Stimulated activated CD8-positive, alpha-beta memory T cell treated with anti-CD3 and anti-CD28 coated beads, Interleukin-4, amount 100 ng/mL, for 24 hours (primary cell): ENCODE measurements at places on chromosomes 2 and 18.

DNA sequence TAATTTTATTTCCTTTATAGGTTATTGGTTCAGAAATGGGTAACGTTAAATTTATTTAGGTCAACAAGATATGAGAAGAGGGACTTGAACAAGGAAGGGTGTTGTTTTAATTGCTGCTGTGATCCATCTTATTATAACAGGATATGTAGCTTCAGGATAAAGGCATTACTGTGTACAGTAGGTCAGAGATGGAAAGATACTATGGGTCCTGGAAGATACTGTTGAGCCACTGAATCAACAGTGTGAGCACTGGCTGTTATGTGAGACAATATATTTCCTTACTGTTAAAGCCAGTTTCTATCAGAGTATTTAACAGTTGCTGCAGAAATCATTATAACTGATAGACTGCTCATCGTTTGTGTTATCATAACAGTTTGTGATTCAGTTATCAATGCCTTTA, 414.7 kb downstream of the THSD7B start:
- no peak for DNase-seq

GRCh38 chr2:120894966-120895365, 159.3 kb downstream of the GLI2 start:
- no peak for DNase-seq

- no peak for DNase-seq
Measured at GRCh38 chr2:29831560-29831959, 89.8 kb downstream of the ALK start.

GRCh38 chr2:71347517-71347916, 15.9 kb downstream of the ZNF638 start:
- DNase-seq, result no peak

DNA sequence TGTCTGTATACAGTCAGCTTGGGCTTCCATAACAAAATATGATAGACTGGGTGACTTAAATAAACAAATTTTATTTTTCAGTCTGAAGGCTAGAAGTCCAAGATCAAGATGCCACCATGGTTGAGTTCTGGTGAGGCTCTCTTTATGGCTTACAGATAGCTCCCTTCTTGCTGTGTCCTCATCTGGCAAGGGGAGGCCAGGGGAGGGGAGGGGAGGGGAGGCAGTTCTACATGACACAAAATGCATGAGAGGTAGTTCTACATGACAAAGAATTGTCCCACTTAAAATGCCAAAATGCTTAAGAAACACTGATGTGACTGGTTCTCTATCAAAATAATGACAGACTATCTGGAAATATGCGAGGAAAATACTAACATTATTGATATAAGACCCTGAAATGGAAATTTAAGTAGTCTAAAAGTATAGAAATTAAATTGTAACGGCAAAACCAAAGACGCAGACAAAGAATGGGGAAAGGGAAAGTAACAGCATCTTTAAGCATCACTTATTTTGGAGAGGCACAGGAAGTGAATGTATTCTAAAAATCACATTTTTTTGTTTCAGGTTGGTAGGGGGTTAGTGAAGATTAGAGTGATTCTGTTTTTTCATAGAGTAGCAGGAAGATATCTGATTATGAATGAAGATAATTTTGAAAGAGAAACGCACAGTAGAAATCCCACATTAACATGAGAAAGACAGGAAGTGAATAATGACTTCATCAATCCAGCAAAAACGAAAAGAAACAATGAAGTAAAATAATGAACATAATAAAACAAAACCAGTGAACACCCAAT, 131.4 kb downstream of the STRN start:
- no peak for DNase-seq

DNA sequence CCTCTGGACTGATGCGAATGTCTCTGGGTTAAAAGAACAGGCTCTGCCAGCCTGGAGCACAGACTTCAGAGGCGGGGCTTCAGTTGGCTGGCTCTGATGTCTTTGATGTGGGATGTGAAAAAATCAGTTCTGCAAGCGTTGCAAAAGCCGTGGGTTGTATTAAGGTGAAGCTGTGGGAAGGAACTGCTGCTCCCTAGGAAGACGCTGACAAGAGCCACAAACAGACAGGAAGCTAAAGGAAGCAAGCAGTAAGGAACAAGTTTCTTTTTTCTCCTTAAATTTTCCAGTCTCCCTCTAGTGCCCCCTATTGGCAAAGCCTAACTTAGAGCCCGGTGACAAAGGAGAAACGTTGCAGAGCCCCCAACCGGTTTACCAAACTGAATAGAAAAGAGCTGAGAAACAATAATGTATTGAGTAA, 239.0 kb downstream of the CCDC178 start:
- no peak for DNase-seq

DNA sequence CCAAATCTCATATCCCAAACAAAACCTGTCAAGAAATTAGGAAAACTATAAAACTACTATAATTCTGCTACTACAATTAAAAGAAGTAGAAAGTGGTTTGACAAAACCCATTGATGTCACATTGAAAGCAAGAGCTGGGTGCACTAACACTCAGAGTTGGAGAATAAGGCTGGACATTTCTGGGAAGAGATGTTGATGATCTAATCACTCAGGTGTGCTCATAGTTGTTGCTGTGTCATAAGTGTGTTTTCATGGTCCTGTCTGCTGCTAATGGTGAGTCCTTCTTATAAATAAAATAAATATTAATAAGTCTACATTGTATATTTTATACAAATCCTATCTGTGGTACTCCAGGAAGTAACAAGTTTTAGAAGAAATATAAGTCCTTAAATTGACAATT, 168.2 kb upstream of the LRP1B start:
- no peak for DNase-seq

GRCh38 chr2:129165006-129165405, 814.5 kb upstream of the RAB6C start:
- DNase-seq, result no peak

DNA sequence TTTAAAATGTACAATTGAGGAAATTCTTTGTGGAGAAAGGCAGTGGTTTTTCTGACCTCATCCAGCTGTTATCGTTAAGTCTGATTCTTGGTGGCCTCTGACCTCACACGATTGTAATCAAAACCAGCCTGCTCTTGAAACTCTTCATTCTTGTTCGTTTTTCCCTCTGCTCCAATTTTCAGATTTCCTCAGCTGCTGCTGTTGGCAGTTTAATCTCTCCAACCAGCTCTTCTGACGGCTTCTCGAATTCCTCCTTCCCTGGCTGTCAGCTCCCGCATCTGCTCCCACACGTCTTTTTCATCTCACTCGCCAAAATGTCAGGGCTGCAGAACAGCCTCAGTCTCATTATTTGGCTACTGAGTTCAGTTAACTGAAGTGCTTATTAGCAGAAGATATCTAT, 136.1 kb downstream of the DCDC2C start:
- no peak for DNase-seq

- peak; percentile 31 for DNase-seq
Measured at GRCh38 chr2:96267159-96267971, 1.3 kb downstream of the CIAO1 start.

DNA sequence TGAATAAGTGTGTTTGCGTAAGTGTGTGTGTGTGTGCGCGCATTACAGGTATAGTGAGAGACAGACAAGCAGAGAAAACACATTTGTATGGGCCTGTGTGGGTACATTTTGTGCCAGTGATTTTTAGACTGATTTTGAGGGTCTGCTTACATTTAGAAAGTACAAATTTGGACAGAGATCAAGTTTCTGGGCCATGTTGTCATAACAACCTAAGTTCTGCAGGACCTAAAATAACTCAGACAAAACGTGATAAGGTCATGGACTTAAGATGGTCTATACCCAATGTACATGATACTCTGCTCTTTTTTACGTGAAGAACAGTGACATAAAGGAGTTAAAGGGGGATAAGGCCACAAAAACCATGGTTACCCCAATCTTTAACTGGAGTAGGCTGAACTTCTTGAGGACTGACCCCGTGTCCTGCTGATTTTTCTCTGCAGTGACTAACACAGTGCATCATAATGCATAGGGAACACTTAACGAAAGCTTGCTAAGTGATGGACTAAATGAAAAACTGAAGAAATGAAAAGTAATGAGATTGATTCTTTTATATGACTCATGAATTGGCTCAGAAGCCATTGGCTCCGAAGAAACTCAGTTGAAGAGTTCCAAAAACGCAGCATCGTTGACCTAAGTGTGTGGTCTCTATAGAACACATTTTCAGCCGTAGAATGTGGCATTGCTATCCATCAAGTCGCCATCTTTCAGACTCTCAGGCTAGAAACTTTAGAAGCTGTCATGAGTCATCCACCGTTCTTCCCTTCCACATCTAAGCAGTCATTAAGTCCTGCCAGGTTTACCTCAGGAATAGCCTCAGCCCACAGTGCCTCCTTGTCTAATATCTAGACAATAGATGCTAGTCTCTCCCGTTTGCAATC, 61.6 kb upstream of the NCOA1 start:
- no peak for DNase-seq

GRCh38 chr2:238285653-238286082, 2.7 kb downstream of the PER2 start:
- no peak for DNase-seq

GRCh38 chr2:177038787-177039484, 173.7 kb upstream of the HNRNPA3 start:
- DNase-seq, result no peak

GRCh38 chr2:25420820-25421237, 79.1 kb upstream of the DNMT3A start:
- no peak for DNase-seq

GRCh38 chr2:204706939-204707338, 161.7 kb downstream of the PARD3B start:
- no peak for DNase-seq

- no peak for DNase-seq
Measured at GRCh38 chr2:127514076-127514475, 12.2 kb downstream of the IWS1 start.

DNA sequence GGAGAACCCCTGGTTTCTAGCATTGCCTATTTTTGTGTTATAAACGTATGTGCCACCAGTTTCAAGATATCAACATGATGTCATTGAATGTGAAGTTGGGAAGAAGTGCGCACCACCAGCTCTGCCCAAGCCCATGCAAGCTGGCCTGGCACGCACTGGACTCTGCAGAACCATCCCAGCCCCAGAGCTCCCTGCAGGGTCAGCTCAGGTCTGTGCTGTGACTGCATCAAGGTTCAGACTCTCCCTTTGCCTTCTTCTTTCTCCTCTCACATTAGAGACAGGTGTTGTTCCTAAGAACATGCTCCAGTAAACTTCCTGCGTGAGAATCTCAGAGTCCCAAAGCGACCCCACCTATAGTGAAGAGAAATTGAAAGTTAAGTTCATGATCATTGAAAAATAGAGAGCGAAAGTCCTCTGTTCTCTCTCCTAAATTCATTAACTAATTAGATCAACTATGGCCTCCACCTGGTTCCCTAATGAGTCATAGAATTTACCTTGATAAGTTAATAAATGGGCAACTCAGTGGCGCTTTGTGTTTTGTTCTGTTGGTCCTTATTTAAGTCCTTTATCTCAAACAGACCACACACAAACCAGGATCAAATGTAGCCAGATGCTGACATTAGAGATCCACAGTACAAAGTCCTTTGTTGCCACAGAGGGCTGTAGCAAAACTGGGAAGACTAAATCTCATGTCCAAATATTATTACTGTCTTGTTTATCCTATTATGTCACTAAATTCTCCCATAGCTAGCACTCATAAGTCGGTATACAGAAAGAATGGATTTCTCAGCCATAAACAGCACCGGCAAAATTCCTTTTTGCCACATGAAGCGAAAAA, 432.3 kb downstream of the STK39 start:
- DNase-seq, result no peak

DNA sequence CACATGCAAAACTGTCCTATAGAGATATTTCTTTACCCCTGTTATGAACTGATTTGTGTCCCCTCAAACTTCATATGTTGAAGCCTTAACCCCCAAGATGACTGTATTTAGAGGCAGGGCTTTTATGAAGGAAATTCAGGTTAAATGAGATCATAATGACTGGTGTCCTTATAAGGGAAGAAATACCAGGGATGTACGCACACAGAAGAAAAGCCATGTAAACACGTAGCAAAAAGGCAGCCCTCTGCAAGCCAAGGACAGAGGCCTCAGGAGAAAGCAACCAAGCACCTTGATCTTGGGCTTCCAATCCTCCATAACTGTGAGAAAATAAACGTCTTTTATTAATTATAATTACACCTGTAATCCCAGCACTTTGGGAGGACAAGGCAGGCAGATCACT, 101.3 kb upstream of the NDUFV2 start:
- no peak for DNase-seq

- DNase-seq, result no peak
Measured at GRCh38 chr2:217858519-217859491, 144.0 kb downstream of the TNS1 start.

DNA sequence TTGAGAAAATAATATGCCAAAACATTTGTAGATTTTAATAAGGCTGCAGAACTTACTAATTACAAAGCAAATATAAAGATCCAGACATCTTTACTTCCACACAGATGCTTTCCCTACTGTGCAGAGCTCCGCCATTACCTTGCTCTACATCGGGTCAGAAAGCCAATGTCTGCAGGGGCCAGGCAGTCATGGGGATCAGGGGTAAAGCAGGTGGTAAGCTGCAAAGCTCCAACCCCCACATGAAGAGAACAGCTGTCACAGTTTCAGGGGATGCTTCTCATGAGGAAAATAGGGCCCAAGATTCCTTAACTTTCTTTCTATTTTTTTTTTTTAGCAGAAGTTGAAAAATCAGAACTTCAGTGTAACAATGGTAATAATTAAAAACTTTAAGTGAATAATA, 102.7 kb downstream of the DCC start:
- no peak for DNase-seq
